ENCODE measurements at places on chromosomes 7 and 10. TPM values are rescaled to one million over a fixed set of nuclear protein-coding genes. Genes with fewer than 3 reads are reported as not detected.

The STEAP1 gene
- 15.9 TPM for total RNA-seq

The SPDYE8 gene
- not detected for total RNA-seq

The EVX1 gene
- total RNA-seq: 0.10 TPM

The PAOX gene
- total RNA-seq: 2.1 TPM

The ITIH5 gene
- 0.12 TPM for total RNA-seq

The SORBS1 gene
- total RNA-seq: 0.74 TPM

The NKX2-3 gene
- total RNA-seq: 0.07 TPM

The LIPF gene
- total RNA-seq: not detected

Measured in A549 treated with GW870086 at 1 μM for 4 hours (cell line).